Activated T-helper 2 cell treated with anti-CD3 and anti-CD28 coated beads, Interferon-gamma antibody, Interleukin-2, Interleukin-4, amounts not matched to agents 10 μg/mL and 5 μg/mL and 100 μg/mL, durations not matched to agents 14 hours and 24 hours and 36 hours (primary cell): ENCODE measurements at places on chromosomes 2 and 18. TPM values are rescaled to one million over a fixed set of nuclear protein-coding genes. Genes with fewer than 3 reads are reported as not detected.
A peak's percentile ranks its signal among the peaks of the same experiment; 100 is the strongest.

GRCh38 chr2:96767135-96767871 lies 6.6 kb downstream of the CNNM4 start:
- no peak for DNase-seq

DNA sequence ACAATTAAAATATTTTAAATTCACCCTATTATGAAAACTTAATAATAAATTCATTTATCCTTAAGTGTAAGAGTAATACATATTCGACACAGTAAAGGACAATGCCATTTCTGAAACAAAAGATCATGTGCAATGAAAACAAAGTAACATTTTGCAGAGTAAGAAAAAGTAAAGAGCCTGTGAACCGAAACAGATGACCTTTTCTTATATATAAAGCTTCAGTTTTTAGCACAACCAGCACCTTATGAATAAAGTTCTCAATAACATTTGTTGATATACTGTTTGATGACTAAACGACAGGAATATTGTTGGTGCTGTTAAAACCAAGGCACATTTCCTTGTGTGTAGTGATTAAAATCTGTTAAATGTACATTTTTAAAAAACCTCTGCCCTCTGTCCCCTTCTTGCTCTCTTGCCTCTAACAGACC lies 1.5 kb downstream of the PELI1 start:
- DNase-seq: no peak

GRCh38 chr18:23484561-23485182 lies 18.6 kb upstream of the RMC1 start:
- DNase-seq: no peak

GRCh38 chr2:151614159-151614558 lies 120.1 kb downstream of the NEB start:
- DNase-seq: no peak

- DNase-seq: no peak
Observed at GRCh38 chr18:29154196-29154757, 977.3 kb upstream of the CDH2 start.

- no peak for DNase-seq
Observed at GRCh38 chr2:55923091-55923981, at the start of gene EFEMP1. EFEMP1 (minus strand) TSS chr2:55923782; CDS start chr2:55922440, 1,342 bp downstream.

DNA sequence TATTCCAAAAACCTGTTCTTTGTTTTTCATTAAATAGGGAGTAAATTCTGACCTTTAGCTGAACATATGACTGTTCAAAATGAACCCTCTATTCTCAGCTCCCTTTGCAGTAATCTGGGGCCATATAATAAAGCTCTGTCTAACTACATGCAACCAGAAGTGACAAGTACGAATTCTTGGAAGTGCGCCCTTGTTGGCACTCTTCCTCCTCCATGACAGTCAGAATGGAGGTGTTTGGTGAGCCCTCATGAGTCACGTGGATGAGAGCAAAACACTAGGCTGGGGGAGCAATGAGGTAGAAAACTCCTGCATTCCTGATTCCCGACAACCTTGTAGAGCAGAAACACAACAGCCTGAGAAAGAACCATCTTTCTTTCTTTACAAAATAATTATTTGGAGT lies 552.9 kb downstream of the FBXO15 start:
- no peak for DNase-seq

- no peak for DNase-seq
Observed at GRCh38 chr2:232979871-232980461, 33.1 kb downstream of the NGEF start.

DNA sequence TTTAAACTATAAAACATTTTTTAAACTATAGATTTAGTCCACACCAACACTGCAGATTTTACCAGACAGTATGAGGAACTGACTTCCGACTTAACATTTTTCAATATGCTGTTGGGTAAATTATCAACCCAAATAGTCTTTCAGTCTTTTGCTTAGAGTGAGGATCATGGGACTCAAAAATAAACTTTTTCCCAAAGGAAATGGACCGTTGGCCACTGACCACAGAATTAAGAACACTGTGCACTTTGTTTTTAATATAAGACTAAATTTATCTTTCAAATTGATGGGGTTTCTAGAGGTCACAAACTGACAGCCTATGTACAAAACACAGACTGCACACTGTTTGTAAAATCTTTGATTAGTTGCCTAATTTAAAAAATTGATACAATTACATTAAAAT lies 44.9 kb downstream of the FIGN start:
- DNase-seq: no peak

DNA sequence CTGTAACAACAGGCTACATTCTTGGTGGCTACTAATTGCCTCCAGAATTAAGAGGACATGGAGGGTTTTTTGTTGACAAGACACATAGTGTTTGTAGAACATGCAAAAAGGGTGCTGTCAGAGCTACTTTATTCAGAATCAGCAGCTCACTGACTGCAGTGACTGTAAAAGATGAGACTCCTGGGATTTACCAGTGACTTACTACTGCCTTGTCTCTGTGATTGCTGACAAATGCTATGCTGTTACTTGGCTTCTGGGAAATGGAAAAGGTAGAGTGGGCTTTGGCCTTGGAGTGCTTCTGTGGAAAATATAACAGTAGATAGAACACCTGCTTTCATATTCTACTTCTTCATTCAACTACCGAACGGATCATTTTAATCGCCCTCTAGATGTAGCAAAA lies 47.8 kb downstream of the GREB1L start:
- no peak for DNase-seq

DNA sequence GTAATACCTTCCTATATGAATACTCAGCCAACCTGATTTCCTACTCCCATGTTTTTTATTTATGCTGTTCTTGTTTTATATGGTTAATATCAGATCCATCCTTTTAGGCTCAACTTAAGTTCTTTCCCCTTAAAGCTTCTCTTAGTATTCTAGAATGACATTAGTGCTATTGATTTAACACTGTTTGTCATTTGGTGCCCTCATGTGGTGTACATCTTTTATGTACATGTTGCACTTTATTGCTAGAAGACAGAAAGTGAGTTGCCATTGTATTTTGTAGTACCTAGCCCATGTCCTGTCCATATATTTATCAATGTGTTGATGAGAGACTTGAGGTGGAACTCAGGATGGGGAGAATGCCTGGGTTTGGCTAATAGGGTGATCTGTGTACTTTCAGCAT lies 2.5 kb downstream of the HTRA2 start:
- no peak for DNase-seq

DNA sequence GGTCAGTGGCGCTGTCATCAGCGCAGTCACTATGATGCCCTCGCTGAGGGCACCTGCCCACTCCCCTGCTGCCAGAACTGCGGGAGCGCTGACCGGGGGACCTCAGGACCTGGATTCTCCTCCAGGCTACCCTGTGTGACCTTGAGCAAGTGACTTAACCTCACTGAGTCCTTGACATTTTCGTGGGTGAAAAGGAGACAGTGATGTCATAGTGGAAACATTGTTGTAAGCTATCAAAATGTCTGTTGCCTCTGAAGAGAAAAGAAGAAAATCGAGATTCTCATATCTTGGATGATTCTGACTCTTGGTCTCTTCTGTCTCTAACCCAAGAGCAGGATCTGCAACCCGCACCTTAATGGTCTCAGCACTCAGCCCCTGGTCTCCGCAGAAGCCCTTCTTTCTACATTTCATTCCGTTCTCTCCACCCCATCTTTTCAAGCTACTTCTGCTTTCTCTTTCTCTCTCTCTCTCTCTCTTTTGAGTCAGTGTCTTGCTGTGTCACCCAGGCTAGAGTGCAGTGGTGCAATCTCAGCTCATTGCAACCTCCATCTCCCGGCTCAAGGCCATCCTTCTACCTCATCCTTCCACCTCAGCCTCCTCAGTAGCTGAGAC lies 978 bp upstream of the TUBA4A start:
- peak; percentile 40 for DNase-seq

DNA sequence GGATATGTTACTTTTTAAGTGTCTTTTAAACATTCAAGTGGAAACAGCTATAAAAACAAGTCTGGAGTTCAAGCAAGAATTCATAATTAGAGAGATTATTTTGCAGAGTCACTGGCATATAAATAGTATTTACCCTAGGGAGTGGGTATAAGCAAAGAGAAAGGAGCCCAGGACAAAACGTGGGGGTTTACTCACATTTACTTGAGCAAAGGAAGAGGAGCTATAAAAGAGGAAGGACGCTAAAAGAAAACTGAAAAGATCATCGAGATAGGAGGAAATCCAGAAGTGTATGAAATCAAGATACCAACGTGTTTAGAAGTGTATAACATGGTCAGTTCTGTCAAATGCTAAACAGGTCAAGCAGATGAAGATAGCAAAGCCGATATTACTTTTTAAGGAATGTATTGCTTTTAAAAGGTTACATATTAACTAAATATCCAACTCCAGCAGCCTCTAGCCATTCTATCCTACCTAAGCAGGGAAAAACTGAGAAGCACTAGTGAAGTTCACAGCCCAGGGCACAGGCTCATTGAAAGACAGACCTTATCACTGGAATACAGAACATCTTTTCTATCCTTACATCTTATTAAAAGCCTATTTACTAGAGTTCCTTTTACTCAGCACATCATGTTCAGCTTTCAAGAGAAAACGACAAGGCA lies 8.6 kb downstream of the KANSL1L start:
- no peak for DNase-seq

GRCh38 chr2:240256704-240257637 lies 116.5 kb upstream of the OTOS start:
- no peak for DNase-seq

DNA sequence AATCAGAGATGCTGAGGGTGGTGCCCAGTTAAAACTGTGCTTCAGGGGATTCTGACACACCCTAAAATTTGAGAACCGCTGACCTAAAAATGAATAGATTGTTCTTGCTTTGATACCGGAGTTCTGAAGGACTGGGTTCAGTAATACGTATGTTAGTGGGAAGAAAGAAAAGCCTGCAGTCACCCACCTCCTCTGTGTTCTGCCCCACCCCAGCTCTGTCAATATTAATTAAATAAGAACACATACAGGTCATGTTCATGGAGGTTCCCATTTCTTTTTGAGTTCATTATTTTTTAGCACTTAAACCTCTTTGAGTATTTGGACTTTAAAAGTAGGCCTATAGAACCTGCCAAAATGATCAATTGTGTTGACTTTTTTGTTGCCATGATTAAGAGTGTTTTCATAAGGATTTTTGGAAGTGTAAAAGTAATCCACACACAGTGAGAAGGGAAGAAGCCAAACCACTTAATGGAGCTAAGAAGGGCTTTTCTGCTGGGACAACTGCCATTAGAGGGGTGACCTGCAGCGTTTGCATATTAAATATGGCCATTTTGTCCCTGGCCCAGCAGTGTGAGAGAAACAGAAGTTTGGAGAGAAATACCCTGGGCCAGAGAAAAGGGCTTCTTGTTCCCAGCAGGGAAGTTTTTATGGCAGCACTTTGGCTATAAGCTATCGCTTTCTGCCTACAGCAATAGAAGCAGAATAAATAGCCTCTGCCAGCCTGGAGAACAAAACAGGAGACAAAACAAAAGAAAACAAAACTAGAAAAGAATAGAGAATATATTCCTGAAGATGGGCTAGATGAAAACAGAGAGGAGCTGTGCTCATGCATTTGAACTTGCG lies 80.7 kb upstream of the RNF152 start:
- no peak for DNase-seq

DNA sequence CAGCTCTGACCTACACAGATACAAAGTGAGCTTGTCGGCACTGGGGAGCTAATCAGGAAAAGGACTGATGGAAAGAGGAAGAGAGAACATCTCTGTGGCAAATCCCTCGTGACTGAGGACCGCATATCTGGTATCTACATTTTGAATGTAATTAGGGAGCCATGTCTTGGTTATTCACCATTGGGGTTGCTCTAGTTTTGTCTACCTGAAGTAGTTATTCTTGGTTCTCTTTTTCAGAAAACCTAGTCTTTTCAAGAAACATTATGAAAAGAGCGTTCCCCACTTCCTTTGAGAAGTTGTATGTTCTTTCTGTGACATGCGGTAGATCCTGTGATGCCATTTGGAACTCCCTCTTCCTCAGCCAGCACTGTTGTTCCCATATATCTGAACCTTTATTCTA lies 104.4 kb downstream of the DOCK10 start:
- DNase-seq: no peak

DNA sequence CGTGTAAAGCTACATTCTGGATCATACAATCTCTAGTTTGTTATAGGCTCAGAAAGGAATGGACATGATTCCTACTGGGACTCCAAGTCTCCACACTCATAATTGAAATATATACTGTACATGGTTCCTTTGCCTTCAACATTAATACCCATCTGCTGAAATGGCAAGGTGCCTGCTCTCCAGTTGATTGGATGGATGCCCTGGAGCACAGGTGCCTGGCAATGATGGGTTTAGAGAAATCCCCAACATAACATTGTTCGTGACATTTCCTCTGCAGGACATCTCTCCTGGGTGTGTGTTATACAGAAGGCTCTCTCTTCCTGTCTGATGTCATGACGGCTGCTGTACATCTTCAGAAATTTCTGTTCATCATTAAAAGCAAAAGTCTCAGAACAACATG lies 449.7 kb upstream of the CWC22 start:
- no peak for DNase-seq

DNA sequence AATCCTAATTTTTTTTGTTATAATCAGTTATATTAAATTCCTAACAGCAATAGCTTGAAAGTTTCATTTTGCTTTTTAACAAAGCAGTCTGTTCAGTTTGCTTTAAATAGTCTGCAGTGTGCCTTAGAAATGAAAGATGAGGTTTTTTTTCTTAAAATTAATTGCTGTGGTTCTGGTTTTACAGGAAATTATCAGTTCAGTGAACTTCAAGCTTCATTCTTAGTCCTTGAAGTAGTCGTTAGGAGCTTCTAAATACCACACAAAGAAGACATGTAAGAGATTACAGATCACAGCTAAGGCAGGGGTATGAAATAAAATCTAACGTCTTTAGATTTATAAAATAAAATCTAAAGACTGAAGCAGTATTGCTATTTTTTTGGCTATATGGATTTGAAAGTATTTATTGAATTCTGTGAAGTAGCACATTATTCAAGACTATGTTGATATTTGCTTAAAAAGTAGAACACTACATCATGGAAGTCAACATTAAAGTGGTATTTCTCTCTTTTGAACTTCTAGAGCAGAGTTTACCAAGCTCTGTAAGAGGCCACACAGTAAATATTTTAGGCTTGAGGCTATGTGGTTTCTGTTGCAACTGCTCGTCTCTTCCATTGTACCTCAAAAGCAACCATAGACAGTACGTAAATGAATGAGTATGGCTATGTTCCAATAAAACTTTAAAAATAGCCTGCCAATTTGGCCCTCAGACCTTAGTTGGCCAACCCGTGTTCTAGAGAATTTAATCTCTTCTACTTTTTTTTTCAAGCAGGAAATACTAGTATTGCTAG lies 81.5 kb upstream of the STON1 start:
- no peak for DNase-seq

GRCh38 chr2:180367815-180368214 lies 360.7 kb upstream of the CWC22 start:
- no peak for DNase-seq

- DNase-seq: no peak
Observed at GRCh38 chr18:58288921-58289797, 245.1 kb downstream of the NEDD4L start.

SIX3 gene
- total RNA-seq: 0.25 and 0.34 TPM in 2 replicates

OSBPL6 gene
- total RNA-seq: 1.8 and 2.3 TPM in 2 replicates

STARD6 gene
- total RNA-seq: not detected in 2 replicates

DSC2 gene
- not detected in 2 replicates for total RNA-seq

ADGRF3 gene
- total RNA-seq: 1.6 and 3.1 TPM in 2 replicates

C2orf15 gene
- total RNA-seq: 0.16 TPM in 1 of 2 replicates, not detected in the other

C1QL2 gene
- not detected in 2 replicates for total RNA-seq

TRABD2A gene
- total RNA-seq: 67.9 and 71.2 TPM in 2 replicates

MYO3B gene
- total RNA-seq: 13.7 and 14.4 TPM in 2 replicates

NTSR2 gene
- total RNA-seq: not detected in 2 replicates

GREB1L gene
- not detected in 2 replicates for total RNA-seq
